ENCODE measurements at places on chromosomes 11 and 22.

GRCh38 chr22:42695294-42695693, 25.4 kb downstream of the A4GALT start:
- no peak for DNase-seq

DNA sequence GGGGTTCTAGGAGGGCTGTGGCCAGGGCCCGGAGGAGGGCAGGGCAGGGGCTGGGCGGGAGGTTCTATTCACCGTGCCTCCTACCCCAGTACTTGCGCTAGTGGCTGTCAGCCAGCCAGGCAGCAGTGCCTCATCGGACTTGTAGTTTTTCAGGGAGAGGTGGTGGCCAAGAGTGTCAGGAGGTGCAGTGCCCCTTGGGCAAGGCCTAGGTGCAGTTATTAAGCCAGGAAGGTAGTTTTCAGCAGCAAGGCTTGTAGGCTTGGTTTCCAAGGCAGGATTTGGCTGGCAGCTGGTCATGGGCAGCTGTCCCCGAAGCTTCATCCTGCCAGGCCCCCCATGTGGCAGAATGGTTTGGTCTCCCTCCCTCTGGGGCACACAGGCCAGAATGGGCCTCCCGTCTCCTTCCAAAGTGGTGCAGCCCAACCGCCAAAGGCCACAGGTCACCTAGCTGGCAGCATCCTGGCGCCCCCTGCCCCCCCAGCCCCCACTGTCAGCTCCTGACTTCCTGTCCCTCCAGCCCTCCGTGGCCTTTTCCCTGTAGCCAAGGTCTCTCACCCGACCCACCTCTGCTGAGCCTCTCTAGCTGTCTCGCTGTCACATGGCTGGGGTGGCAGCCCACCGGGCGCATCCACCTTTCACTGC, 8.5 kb downstream of the CCDC88B start:
- no peak for DNase-seq

DNA sequence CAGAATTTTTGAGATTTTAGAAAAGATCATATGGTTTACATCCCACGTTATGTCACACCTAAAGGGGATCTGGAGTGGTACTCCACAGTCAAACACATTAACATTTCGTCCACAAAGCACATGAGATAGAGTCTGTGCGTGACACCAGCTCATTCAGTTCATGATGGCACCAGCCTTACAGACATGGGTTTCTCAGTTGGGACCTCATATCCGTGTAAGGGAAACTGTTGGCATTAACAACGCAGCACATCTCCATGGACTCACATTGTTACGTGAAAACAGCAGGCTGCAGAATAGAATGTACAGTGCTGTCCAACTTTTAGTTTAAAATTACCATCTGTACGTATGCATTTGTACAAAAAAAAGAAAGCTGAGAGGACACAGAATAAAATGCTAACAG, 14.0 kb downstream of the RIC8A start:
- no peak for DNase-seq

DNA sequence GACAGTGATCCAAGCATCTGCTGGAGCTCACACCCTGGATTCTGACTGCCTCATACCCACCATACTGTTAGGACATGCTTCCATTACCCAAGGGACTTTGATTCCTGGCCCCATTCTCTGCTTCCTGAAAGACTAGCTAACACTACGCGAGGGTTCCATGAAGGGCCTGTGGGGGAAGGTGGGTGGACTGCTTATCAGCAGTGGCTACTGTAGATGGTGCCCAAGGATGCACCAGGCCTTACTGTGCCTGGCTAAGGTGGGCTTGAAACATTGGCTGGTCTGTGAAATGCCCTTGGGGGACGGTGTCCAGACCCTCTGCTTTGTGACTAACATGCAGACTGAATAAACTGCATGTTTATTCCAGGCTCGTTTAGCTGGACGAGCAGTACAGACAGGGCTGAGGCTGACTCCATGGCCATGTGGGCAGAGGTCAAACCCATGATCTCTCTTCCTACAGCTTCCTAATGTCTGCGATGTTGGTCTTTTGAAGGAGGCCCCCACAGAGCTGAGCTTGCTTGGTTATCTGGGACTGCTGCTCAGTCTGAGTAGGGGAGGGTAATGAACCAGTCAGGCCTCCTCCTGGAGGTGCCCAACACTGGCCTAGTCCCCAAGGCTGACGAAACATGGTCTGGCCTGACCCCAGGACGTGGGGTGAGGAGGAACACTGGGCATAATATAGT, 48.3 kb upstream of the PHOX2A start:
- DNase-seq = no peak

GRCh38 chr22:34903416-34903815, 162.5 kb upstream of the ISX start:
- no peak for DNase-seq

GRCh38 chr11:12897390-12897789, 111.7 kb upstream of the RASSF10 start:
- DNase-seq = no peak

DNA sequence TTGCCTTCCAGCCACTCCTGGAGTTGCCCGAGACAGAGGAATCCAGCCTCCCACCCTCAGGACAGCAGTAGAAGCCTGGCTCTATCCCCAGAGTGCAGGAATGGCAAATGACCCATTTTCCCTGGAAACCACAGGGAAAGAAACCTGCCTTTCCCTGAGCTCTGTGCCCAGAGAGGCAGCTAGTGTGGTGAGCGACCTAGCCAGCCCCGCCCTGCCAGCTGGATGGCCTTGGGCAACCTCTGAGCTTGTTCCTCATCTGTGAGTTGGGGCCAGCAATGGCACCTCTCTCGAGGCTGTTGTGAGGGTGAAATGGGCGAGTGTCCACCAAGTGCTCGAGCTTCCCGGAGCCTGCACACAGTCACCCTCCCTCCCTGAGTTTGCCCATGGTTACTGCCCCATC, 3.7 kb downstream of the OMP start:
- DNase-seq = peak; percentile 15

DNA sequence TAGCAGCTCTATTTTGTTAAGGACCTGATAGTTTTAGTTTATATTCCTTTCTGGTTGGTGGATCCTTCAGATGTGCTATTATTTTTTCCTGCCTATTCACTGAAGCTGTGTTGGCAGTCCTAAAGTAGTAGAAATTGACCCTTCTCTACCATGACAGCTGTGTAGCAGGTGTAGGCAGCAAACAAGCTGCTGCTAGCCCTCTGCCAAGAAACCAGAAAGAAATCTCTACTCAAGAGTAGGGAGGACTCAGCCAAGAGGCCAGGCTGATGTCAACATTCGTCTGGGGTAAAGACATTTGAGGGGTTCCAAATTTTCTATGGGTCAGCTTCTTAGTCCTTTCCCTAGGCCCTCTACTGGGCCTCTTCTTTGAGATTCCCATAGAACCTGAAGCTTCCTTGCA, 51.2 kb downstream of the CSTF3 start:
- no peak for DNase-seq

DNA sequence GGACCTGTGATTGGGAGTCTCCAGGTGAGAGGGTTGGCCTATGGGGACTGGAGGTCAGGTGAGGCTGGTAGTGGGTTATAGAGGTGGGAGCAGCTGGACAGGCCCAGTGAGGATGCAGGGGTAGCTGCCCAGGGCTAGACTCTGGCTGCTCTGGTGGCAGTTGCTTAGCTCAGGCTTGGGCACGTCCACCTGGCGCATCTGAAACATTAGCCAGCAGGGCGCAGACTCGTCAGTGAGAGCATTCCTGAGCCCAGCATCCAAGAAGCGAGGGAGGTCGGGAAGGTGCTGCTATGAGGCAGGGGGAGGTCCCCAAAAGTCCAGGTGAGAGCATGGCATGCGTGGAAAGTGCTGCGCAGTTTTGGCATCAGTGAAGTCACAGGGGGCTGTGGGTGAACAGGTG, 3.5 kb upstream of the GGT1 start:
- DNase-seq = no peak

DNA sequence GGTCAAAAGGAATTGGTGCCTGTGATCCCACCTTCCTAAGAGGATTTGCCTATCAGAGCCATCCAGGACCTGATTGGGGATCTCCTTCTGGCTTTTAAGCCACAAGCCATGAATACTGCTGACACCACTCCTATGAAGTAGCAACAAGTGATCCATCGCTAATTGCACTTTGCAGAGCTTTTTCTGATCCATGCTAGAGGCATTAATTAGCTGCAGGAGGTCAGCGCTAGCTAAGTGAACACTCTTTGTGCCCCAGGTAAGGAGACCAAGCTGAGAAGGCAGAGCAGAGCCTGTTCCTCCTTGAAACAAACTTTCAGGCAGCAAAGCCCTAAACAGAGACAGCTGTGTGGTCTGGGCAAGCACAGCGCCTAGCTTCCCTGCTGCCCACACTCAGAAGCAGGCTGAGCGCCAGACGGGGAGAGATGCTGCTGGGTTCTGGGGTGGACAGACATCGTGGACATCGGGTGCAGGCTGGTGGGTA, 122.2 kb downstream of the ABTB2 start:
- no peak for DNase-seq

DNA sequence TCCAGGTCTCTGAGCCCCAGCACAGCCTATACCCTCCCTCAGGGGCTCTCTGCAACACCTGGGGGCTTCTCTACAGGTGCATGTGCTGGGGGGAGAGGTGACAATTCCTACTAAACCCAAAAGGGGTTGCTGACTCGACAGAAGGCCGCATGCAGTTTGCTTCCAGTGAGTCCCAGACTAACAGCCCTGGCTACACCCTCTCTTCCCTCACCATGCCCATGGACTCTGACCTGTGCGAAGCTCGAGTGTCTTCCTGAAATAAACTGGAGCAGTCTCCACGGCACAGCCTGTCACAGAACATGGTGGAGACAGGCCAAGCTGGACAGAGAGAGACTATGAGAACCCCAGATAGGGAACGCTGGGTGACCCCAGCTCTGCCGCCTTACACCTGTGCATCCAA, 16.6 kb downstream of the PLEKHA7 start:
- no peak for DNase-seq

DNA sequence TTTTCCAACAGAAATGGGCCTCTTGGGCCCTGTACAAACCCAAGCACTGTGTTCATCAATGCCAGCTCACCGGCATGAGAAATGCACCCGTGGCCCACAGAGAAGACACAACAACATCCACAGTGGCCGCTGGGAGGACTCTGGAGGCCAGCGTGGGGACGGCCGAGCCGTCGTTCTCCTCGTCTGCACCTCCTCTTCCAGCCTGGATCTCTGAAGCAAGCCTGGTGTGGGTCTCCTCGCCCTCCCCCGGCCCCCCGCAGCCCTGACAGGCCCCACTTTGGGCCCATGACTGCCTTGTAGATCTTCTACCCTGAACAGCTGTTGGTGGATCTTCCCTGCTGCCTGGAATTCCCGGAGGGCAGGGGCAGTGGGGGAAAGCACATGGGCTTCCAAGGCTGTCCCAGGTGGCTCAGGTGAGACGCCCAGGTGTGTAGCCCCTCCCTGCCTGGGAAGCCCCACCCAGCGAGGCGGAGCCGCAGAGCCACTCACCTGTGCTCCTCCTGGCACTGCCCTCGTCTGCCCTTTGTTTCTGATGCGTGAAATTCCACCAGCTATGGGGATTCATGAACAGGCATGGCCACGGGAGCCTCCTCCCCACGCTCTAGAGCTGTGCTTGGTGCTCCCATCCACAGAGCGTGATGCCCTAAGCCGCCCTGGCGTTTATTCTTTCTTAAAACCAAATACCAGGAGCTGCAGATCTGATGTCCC, 225.9 kb downstream of the BRD1 start:
- DNase-seq = no peak

DNA sequence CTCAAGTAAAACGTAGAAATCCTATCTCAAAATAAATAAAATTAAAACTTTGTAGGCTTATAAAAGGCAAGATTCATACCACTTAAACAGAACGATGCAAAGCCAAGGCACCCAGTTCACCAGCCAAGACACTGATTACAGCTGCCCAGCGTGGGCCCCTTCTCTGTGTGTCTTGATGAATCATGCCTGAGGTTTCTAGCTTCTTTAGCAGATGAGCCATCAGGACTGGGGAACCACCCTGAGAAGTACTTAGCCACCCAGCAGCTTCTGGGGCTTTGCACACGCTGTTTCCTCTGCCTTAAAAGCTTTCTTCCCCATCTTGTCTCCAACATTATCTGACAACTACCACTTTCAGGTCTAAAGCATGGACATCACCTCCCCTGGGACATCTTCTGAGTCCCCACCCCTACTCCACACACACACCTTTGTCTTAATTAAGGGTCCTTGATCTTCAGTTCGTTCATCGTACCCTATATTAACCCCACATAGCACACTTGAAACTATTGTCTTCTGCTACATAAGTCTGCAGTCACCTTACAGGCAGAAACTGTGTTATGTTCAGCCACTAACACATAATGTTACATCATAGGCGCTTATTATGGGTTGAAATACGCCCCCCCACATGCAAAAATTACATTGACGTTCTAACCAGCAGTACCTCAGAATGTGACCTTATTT, 8.7 kb upstream of the LAYN start:
- peak; percentile 96 for DNase-seq
